ENCODE measurements at places on chromosomes 1 and 21.

DNA sequence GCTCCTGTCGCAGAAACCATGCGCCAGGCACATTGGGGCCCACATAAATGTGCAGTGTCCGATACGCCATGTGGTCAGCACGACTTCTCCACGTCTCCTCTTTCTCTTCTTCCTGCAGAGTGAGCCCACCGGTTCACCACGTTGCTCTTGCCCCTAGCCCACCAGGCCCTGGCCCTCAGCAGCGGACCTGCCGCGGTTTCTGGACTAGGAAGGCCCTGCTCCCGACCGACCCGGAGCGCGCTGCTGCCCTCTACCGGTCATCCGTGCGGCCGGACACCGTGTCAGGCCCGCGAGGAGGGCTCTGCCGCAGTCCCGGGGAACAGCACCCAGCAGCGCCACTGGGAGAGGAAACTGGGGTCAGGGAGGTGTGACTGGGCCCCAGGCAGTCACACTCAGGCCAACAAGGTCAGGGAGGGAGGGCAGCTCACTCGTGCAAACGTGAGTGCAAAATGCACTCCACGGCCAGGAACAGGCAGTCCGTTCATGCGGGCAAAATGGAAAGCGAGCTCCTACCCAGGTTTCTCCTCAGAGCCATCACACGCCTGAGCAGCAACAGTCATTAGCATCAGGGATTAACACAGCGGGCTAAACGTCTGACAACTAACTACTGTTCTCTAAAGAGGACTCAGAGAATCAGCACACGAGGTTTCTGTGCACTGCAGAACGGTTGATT lies 13.7 kb downstream of the TLR5 start:
- DNase-seq = peak; percentile 23

GRCh38 chr1:195096051-195096521 lies 1512.2 kb downstream of the KCNT2 start:
- no peak for DNase-seq

DNA sequence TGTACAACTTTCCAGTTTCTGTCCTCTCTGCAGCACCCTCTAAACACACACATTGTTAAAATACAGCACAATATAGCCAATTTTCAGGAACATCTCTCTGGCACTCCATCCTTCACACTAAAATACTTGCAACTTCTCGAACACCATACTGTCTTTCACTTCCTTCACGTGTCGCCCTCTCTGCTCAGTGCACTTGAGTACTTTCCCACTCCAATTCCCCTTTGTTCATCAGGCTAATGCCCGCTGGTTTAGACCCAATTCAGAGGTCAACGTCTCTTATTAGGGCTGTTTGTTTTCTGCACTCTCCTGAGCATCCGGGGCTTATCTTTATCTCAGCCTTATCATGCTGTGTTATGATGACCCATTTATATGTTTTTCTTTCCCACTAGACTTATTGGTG lies 238.2 kb upstream of the SGIP1 start:
- no peak for DNase-seq

- no peak for DNase-seq
These were observed 74.7 kb downstream of the HSPA13 start for GRCh38 chr21:14308234-14308633.

DNA sequence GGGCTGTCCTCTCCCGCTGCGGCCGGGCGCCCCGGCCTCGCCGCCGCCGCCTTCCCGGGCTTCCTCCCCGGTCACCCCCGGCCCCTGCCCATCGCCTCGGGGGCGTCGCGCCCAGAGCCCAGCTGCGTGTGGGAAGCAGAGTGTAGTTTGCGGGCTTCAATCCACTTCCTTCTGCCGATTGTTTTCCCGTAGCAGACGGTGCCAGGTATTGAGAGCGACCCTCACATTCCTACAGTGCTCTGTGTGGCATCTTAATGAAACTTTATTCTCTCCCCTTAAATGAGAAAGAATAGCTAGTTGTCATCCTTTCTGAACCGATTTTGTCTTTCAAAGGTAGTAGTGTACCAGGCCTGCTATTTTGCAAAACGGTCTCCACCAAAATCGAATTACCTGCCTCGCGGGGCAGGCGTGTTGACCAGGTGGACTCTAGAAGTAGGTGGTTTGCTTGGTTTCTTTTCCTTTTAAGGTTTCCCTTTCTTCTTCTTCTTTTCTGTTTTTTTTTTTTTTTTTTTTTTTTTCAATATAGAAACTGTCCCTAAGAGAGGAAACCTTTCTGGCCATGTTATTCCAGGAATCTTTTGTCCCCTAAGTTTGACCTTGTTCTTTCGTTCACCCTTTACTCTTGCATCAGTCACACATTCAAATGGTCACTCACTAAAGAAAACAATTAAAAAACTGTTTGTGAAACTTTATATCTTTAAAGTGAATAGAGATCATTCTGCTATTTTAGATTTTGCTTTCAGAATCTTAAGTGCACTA lies 881 bp downstream of the USP25 start:
- DNase-seq = no peak

DNA sequence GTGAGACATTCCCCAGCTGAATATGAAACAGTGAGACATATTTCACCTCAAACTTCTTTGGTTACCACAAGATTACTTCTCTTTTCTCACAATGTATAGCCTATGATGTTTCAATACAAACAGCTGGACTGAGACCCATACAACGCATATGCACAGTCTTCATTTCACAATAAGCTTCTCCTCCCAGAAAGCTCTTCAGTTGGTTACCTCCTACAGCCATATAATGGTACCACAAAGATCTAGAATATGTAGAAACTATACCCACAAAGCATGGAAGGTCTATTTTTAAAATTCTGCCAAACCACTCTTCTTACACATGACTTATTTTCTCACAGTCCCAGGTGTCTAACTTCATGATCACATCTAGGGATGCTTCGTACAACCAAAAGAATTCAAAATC lies 70.8 kb downstream of the JAK1 start:
- DNase-seq = no peak

DNA sequence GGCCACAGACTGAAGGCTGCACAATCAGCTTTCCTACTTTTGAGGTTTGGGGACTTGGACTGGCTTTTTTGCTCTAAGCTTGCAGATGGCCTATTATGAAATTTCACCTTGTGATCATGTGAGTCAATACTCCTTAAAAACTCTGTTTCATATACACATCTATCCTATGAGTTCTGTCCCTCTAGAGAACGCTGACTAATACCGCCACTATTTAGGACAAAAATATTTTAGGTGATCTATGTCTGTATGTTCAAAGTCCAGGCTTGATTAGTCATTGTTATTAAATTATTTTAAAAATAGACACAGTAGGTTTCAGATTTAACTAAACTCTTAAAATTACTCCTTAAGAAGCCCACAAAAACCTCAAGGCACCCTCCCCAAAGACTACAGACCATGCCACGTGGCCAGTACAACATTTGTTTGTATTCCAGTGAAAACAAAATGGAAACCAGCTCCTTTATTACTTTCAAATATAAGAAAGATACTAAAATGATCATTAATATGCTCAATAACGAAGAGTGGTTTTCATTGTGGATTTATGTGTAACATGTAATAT lies 63.1 kb downstream of the TMPRSS15 start:
- DNase-seq = no peak

- DNase-seq = no peak
These were observed 171.7 kb downstream of the NEK7 start for GRCh38 chr1:198328458-198329032.

DNA sequence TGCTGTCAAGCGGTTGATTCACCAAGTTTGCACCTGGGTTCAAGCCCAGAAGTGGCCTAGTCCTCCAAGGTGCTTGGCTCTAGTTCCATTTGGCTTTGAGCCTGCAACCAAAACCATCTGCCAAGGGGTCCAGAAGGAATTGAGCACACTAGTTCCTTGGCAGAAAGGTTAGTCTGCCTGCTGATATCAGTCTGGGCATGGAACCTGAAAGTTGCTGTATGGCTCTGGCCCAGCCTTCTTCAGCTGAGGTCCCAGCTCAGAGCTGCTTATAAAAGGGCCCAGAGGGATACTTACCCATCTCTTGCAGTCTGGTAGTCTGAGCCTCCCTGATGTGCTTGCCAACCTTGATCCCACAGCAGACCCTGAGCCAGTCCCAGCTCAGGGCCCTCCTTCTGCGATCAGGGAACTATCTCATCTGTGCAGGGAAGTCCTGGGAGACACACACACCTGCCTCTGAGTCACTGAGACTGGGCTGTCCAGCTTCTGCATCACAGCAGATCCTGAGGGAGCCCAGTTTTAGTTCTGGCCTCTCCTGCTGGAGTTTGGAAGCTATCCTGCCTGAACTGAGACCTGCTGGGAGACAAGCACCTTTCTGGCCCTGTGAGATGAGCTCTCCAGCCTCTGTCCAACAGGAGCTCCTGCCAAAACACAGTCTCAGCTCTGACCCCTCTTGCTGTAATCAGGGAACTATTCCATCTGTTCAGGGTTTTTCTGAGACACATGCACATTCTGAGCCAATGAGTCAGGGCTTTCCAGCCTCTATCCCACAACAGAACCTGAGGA lies 75.8 kb downstream of the CTH start:
- DNase-seq = no peak

GRCh38 chr1:85303440-85304162 lies 27.2 kb upstream of the BCL10 start:
- no peak for DNase-seq

DNA sequence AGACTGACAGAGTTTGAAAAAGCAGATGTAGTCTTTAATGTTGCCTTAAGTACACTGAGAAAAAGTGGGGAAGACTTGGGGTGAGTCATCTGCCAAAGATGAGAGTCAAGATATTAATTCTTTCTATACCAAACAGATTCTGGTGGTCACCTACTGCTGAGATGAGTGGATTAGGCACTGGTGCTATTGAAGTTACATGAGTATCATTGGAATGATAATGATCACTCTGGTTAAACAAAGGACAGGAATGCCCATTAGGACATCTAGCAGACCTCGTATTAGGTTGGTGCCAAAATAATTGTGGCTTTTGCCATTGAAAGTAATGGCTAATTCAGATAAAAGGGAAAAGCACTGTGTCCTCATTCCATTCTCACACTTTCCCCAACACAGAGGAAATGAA lies 1588.9 kb downstream of the KCNT2 start:
- DNase-seq = no peak

GRCh38 chr1:89725011-89725370 lies 92.1 kb downstream of the LRRC8C start:
- DNase-seq = no peak

GRCh38 chr1:8671306-8671917 lies 146.0 kb downstream of the RERE start:
- no peak for DNase-seq

GRCh38 chr1:4851385-4852065 lies 197.1 kb downstream of the AJAP1 start:
- no peak for DNase-seq

- no peak for DNase-seq
These were observed 974.8 kb downstream of the ADGRL2 start for GRCh38 chr1:82775406-82776000.

GRCh38 chr1:102852613-102853012 lies 255.7 kb downstream of the COL11A1 start:
- no peak for DNase-seq

DNA sequence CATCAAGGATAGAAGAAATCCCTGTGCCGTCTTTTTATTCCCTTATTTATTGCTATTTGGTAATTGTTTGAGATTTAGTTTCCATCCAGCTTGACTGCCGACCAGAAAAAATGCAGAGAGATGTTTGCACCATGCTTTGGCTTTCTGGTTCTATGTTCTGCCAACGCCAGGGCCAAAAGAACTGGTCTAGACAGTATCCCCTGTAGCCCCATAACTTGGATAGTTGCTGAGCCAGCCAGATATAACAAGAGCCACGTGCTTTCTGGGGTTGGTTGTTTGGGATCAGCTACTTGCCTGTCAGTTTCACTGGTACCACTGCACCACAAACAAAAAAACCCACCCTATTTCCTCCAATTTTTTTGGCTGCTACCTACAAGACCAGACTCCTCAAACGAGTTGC lies 99.0 kb downstream of the TGFB2 start:
- no peak for DNase-seq

DNA sequence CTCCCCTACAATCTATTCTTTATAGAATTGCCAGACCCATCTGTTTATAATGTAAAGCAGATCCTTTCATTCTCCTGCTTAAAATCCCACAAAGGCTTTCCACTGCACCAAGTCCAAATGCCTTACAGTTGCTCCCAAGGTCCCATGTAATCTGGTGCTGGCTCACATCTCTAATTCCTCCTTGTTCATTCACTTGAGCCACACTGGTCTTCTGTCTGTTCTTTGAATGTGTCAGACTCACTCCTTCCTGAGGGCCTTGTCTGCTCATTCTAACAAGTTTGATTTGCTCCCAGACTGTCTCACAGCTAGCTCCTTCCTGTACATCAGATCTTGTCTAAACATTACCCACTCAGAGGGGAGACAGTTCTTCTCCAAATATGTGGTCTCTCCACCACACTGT lies 38.9 kb downstream of the ALG14 start:
- no peak for DNase-seq

DNA sequence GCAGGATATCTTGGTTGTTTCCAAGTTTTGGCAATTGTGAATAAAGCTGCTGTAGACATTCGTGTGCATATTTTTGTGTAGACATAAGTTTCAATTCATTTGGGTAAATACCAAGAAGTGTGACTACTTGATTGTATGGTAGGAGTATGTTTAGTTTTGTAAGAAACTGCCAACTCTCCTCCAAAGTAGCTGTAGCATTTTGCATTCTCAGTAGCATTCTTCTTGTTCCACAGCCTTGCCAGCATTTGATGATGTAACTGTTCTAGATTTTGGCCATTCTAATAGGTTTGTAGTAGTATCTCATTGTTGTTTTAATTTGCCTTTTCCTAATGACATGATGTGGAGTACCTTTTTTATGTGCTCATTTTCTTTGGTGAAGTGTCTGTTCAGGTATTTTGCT lies 38.6 kb upstream of the PLA2G4A start:
- DNase-seq = no peak

DNA sequence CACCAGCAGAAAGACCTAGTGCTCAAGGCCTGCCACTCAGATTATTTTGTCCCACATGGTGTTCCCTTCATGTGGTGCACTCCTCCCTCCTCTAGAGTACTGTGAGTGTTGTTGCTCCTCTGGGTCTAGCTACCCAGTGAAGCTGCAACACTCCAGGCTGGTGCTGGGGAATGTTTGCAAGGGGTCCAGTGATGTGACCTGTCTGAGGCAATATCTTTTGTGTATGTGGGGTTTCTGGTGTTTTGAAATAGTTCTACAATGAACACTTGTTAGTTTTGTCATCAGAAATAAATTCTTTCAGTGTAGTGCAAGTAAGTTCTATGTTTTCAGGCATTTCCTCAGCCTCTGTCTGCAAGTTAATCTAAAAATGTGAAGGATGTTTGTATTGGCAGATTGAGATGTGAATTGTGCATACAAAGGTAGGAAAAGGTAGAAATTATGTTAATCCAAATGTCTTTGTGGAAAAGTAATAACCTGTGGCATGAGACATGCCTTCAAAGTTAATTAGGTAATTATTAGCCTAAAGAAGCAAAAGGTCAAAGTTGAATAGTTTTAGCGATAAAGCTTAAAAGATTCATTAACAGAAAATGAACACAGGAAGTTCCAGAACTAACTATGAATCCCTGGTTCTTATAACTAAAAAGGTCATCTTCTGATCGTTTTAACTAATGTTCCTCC lies 616.8 kb downstream of the LTN1 start:
- no peak for DNase-seq

DNA sequence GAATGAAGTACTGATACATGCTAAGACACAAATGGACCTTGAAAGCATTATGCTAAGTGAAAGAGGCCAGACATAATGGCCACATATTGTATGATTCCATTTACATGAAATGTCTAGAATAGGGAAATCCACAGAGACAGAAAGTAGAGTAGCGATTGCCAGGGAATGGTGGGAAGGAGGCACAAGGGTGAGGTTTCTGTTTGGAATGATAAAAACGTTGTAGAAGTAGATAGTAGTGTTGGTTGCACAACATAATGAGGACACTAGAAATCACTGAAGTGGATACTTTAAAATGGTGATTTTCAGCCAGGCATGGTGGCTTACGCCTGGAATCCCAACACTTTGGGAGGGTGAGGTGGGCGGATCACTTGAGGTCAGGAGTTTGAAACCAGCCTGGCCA lies 97.6 kb upstream of the VANGL1 start:
- DNase-seq = no peak

Data from bone marrow (tissue), 2 donors.